SHP77 (cell line): ENCODE measurements at places on chromosomes 4 and X.

DNA sequence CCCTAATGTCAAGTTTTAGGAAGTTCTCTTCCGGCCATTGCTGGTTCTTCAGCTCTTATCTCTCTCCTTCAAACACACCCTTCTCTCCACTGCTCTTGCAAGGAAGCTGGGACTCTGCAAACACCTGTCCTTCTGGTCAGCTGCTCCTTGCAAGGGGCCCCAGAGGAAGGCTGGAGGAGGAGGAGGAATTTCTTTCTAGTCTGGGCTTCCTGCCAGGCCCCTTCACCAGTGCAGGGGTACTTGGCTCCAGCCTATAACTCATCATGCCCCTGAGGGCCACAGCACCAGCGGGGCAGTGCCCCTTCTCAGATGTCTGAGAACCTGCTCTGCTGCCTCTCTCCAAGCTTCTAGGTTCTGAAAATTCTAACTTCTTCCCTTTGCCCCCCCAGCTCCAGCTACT is 46.7 kb downstream of the REELD1 start:
- DNase-seq, result no peak

DNA sequence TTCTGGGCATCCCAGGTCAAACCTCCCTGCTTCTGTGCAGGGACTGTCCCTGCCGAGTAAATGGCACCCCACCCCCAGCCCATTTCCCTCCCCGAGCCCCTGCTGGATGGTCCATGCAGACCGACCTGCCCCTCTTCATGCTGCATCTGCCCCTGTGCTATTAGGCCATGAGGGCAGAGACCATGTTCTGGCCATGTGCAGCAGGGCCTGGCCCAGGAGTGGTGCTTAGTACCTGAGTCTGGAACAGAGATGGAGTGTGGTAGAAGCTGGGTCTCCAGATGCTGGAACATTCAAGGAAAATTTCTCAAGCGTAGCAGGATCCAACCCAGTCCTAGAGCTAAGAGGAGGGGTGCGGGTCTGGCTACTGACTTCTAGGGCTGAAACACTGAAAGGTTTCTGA is 15.3 kb upstream of the UBA1 start:
- DNase-seq, result no peak

GRCh38 chrX:119201570-119201969 is 34.5 kb upstream of the PGRMC1 start:
- no peak for DNase-seq

DNA sequence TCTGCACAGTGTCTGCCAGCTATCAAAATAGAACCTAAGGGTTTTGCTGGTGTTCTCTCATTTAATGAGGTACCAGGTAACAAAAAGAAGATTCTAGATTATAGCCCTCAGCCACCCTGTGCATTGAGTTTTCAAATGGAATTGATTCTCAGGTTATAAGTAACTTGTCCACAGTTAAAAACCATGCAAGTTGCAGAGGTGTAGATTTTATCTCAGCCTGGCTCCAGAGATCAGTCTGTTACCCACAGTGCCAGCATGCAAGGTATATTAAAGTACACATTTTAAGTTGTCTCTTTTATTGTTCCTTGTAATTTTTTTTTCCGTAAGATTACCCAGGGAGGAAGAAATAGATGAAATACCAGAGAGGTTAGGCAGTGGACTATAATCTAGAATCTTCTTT is 59.7 kb downstream of the RAPGEF2 start:
- no peak for DNase-seq

- no peak for DNase-seq
These were observed 293.2 kb downstream of the UNC5C start for GRCh38 chr4:95255396-95256107.

GRCh38 chr4:25477221-25477620 is 100.2 kb downstream of the ANAPC4 start:
- no peak for DNase-seq

- DNase-seq, result peak; percentile 6
These were observed 143.6 kb downstream of the SLIT2 start for GRCh38 chr4:20395160-20395773.

- DNase-seq, result no peak
These were observed 6.6 kb upstream of the HNRNPD start for GRCh38 chr4:82380344-82380743.
